Activated CD4-positive, alpha-beta memory T cell treated with anti-CD3 and anti-CD28 coated beads for 36 hours (primary cell): ENCODE measurements at places on chromosomes 16 and 17. TPM values are rescaled to one million over a fixed set of nuclear protein-coding genes. Genes with fewer than 3 reads are reported as not detected.

DNA sequence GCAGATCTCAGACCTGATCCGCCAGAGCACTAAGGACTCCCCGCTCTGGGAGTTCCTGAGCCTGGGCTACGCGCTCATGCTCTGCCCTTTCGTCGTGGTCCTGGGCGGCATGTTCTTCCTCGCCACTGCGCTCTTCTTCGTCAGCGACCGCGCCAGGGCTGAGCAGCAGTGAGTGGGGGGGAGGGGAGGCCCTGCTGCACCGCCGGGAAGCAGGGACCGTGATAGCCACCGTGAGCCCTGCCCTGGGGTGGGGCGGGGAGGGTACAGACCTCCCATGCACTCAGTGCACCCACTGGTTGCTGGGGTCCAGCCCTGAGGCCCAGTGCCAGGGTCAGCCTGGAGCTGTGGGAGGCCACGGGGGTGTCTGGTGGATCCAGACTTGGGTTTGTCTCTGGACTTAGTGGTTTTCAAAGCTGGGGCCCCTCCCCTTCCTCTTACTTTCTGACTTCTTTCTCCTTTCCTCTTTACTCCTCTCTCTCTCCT lies 18.9 kb downstream of the MYBBP1A start:
- H3K4me1 ChIP-seq, result no peaks in the 10 kb centered on the region
- no peak overlapping the region for H3K27ac ChIP-seq
- no peak overlapping the region for H3K4me3 ChIP-seq
- peaks cover 5% of the 10 kb centered on the region for H3K27me3 ChIP-seq

DNA sequence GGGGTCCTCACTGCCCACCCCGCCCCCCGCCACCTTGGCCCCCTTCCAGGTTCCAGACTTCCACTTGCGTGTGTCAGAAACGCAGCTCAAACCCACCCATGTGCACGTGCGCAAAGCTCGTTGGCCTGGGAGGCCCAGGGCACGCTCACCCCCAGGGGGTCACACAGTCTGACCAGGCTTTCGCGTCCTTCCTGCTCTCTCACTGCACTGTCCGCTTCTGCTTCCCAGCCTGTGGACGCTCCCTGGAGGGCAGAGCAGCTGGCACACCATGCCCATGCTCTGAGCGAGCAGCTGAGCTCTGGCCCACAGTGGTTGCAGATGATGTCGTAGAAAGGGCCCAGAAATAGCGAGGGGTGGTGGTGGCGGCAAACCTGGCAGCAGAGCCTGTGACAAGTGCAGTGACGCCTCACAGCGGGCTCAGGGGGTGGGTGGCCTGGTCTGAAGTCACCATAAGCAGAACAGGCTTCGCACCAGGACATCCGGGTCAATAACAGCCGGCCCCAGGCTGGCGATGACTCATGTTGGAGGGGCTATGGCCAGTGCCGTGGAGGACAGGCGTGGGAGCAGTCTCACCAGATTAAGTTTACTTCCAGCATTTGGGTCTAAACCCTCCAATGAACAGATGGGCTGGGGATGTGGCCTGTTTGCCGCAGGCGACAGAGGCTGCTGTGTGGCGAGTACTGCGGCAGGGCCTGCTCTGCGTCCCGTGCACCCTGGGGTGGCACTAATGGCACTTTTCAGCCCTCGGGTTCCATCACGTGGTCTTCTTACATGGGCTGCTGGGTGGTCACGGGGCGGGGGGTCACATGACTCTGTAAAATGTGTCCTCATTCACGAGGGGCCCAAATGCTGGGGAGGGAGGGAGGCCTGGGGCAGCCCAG lies 49.0 kb downstream of the NT5M start:
- peaks cover 2% of the 10 kb centered on the region for H3K4me1 ChIP-seq
- no peak overlapping the region for H3K27ac ChIP-seq
- no peaks in the 10 kb centered on the region for H3K27me3 ChIP-seq
- H3K4me3 ChIP-seq, result no peak overlapping the region

The ZNF287 gene
- total RNA-seq, result 11.1 TPM

DNA sequence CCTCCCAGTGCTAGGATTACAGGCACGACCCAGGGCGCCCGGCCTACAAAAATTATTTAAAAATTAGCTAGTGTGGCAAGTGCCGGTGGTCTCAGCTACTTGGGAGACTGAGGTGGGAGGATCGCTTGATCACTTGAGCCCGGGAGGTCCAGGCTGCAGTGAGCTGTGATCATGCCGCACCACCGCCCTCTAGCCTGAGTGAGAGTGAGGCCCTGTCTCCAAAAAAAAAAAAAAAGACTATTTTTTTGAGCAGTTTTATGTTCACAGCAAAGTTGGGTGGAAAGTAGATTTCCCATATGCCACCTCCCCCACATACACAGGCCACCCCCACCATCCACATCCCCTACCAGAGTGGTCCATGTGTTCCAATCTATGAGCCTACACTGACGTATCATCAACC lies 84.9 kb downstream of the MGAT5B start:
- DNase-seq, result no peak
- H3K27ac ChIP-seq, result no peak overlapping the region
- no peaks in the 10 kb centered on the region for H3K36me3 ChIP-seq
- H3K4me3 ChIP-seq, result no peak overlapping the region
- no peaks in the 10 kb centered on the region for H3K4me1 ChIP-seq

DNA sequence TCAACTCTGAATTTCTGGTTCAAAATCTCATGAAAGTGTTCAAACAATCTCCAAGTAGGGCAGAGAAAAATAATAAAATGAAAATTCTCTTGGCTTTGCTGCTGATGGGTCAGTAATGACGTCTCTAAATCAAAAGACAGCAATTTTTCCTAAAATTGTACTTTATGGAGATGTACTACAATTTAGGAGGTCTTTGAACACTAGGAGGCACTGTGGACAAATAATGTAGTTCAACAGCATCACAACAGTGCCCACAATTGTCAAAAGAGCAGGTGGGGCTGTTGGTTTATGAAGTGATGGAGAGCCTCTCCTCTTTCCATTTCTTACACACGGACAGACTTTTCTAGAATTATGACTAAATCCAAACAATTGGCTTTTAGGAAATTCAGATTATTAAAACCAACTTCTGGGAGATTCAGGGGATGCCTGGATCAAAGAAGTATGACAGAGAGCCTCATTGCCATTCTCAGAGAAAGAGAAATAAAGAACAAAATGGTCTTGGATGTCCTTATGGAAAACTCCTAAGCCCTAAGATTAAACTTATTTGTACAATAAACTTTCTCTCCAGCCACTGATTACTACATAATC lies 23.8 kb downstream of the EZH1 start:
- H3K27ac ChIP-seq, result no peak overlapping the region
- H3K27me3 ChIP-seq, result no peaks in the 10 kb centered on the region
- DNase-seq, result peak; percentile 14
- H3K36me3 ChIP-seq, result peaks cover 54% of the 10 kb centered on the region
- H3K4me1 ChIP-seq, result peaks cover 2% of the 10 kb centered on the region

DNA sequence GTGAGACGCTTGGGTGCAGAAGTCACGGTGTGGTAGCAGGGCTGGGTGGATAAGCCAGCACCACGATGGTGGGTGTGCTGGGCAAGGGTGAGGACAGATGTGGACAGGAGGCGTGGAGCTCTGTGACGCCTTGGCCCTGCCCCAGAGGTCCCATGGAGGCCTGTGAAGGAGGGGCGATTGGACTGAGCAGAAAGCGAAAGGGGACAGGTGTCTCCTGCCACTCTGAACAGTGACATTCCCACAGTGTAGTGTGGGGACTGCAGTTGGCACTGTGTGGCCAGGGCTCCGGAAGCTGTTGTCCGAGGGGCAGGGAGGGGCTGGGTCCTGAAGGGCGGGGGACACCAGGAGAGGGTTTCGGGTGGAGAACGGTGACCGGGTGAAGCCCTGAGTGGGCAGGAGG lies 7.3 kb downstream of the TBC1D24 start:
- H3K4me3 ChIP-seq, result no peak overlapping the region
- H3K36me3 ChIP-seq, result no peaks in the 10 kb centered on the region

DNA sequence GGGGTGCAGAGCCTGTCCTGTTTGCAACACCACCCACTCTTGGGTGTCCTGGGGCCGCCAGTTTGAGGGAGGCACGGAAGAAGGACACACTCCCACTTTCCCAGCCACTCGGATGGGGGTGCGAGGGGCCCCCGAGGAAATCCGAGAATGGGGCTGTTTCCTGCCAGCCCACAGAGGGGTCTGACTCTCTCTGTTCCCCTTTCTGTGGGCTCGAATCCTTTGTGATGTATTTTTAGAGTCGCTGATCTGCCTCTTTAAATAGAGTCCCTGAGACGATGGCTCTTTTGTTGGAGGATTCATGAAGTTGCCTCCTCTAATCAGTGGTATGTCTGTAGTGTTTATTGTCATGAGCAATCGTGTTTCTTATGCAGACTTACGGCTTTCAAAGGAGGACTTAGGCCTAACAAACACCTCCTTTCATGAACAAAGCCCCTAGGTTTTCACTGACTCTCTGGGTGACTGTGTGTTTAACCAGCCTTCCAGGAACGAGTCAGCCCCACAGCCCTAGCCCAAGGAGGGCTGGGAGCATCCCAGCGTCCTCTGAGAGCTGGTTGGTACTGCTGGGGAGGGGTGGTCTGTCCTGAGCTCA lies 29.1 kb downstream of the CIBAR2 start:
- DNase-seq, result no peak
- no peaks in the 10 kb centered on the region for H3K27me3 ChIP-seq
- peaks cover 11% of the 10 kb centered on the region for H3K36me3 ChIP-seq
- H3K4me1 ChIP-seq, result peaks cover 2% of the 10 kb centered on the region
- no peak overlapping the region for H3K4me3 ChIP-seq

DNA sequence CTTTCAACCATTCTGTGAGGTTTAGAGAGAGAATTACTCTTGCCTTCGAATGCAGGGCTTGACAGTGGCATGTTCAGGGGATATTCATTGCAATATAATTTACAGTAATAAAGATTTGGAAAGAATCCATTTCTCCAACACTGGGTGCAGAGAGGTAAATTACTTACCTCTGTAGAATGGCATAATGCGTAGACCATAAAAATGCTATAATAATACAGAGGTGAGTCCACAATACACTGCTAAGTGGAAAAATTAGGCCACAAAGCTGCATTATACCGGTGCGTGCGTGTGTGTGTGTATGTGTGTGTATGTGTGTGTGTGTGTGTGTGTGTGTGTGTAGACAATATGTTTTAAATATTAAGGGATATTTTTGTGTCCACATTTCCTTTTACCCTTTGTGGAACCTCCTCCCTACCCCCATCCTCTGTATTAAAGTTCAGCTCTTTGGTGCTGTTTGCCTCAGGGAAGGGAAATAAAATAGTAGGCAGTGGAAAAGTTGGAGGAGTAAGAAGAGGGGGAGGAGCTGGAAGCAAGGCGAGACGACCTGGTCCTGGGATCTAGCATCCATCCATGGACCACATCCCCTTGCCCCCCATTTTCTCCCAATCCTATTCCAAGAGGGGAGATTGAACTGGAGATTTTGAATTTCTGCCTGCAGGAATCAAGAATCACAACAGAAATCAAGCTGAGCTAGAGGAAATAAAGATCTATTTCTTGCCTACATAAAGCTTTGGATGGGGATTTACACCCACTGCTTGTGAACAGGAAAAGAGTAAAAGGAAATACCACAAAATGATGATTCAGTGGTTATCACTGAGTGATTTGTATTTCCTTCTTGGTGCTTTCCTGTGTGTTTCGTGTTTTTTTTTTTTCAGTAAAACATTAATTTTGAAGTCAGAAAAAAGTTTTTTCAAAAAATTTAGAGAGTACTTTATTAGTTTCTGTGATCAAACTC lies 124.8 kb downstream of the RGS9 start:
- peaks cover 23% of the 10 kb centered on the region for H3K4me1 ChIP-seq
- no peaks in the 10 kb centered on the region for H3K36me3 ChIP-seq
- no peak overlapping the region for H3K4me3 ChIP-seq

DNA sequence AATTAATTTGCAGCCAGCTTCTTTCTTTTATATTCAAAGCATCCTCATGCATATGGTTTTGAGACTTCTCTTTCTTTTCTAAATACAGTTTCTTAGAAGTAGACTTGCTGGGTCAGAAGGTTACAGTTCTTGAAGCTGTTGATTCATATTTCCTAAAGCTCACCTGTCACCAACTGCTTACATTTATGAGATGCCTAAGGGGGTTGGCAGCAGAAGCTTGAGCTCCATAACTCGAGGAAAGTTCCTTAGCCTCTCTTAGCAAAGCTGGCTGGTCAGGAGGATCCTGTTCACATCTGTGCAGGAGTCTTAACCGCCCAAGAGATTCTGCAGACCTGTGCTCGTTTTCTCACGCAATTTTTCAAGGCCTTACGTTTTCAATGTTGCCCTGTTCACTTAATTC lies 218.8 kb downstream of the SNX29 start:
- peaks cover 2% of the 10 kb centered on the region for H3K4me1 ChIP-seq
- no peak overlapping the region for H3K27ac ChIP-seq
- H3K27me3 ChIP-seq, result no peaks in the 10 kb centered on the region
- no peak overlapping the region for H3K4me3 ChIP-seq
- peaks cover 2% of the 10 kb centered on the region for H3K36me3 ChIP-seq
- no peak for DNase-seq

- no peak overlapping the region for H3K27ac ChIP-seq
- DNase-seq, result no peak
- peaks cover 30% of the 10 kb centered on the region for H3K4me1 ChIP-seq
- no peaks in the 10 kb centered on the region for H3K27me3 ChIP-seq
Observed at GRCh38 chr16:3088450-3088849, 10.6 kb downstream of the ZSCAN10 start.

DNA sequence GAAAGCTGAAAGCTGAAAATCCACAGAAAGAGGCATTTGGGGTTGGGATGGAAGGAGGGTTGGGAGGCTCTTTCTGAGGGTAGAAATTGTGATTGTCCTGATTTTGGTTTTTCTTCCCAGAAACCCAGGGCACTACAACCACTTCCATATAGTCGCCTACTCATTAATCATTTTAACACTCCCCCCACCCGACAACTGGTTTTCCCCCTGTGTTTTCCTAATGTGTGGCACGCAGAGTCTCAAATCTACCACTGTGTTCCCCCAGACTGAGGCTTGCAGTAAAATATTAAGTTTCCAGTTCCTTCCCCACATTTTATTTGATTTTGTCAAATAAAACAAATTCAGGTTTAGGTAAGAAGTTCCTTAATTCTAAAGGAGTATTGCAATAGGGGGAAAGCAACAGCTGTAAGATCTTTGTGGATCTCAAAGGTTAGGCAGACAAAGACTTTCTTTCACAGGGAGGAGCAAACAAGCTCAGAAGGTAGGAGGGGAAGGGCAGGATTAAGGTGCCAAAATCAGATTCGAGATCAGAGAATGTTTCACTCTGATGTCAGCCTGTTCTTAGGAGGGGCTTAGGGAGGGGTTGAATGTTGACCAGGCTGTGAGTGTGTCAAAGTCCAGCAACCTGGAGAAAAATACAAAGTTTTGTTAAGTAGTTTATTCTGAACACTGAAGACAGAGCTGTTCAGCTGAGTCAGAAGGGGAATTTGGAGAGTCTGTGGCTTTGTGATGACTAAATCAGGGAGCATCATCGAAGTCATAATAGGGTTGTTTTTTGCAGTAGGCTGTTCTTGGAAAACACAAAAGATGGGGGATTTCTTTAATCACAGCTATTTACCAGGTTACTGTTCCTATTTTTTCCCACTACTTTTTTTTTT lies 3.6 kb downstream of the ZNF267 start:
- H3K27me3 ChIP-seq, result no peaks in the 10 kb centered on the region
- H3K4me1 ChIP-seq, result peaks cover 71% of the 10 kb centered on the region
- peaks cover 77% of the 10 kb centered on the region for H3K36me3 ChIP-seq
- peak overlapping the region; percentile 99 for H3K27ac ChIP-seq

The AANAT gene
- not detected for total RNA-seq

- peaks cover 27% of the 10 kb centered on the region for H3K4me1 ChIP-seq
- no peak for DNase-seq
Observed at GRCh38 chr17:48593126-48593829, at the start of gene HOXB5. Gene HOXB5, minus strand, starts transcription at chr17:48593779. Its CDS starts 97 bp downstream, at chr17:48593682.

The NPIPA3 gene
- 2.2 TPM for total RNA-seq

GRCh38 chr17:28946239-28946638 lies 5.1 kb downstream of the PHF12 start:
- H3K36me3 ChIP-seq, result peaks cover 50% of the 10 kb centered on the region
- H3K27ac ChIP-seq, result peak overlapping the region; percentile 68
- H3K4me1 ChIP-seq, result peaks cover 68% of the 10 kb centered on the region
- H3K27me3 ChIP-seq, result no peaks in the 10 kb centered on the region
- DNase-seq, result no peak

- no peak for DNase-seq
- no peaks in the 10 kb centered on the region for H3K36me3 ChIP-seq
- H3K4me3 ChIP-seq, result no peak overlapping the region
- H3K27me3 ChIP-seq, result no peaks in the 10 kb centered on the region
Observed at GRCh38 chr17:56009795-56010651, 143.3 kb upstream of the ANKFN1 start.

The MARVELD3 gene
- total RNA-seq, result not detected
